NCI-H510A treated with DMSO at 0.1 percent for 48 hours (cell line): ENCODE measurements at places on chromosomes 1 and 21.

GRCh38 chr1:218739426-218739825 lies 394.3 kb downstream of the TGFB2 start:
- no peak for DNase-seq

DNA sequence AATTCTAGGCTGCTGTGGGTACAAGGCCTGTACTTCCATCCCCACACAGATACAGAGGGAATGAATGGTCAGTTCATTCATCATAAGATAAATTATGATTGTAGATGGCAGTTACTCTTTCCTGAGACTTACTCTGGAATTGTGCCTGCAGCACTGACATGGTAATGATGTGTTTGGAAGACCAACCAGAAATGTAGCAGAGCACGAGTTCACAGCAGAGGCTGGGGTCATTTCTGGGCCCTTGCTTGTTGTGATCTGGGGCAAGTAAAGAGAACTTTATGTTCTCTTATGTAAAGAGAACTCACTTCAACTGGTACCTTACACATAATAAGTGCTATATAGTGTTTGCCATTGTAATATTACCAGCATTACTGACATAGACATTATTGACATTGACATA lies 411.9 kb downstream of the NTNG1 start:
- DNase-seq: no peak

DNA sequence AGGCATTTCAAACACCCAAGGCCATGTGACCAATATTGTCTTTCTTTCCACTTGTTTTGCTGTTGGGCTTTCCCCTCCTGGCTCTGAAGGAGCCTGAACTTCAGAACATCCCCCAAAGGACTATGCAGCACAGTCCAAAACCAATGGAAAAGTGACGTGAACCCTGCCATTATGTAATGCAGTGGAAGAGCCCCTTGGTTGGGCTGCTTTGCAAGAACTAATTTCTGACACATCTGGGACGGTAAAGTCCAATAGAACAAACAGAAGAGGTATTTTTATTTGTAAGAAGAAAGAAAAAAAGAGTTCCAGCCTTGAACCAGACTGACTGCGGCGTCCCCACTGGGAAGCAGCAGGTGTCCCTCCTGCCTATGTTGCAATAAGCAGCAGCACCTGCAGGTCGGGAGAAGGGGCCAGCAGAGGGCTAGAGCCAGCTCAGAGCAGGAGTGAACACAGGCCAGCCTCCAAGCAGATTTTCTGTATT lies 116.7 kb downstream of the CDC7 start:
- peak; percentile 91 for DNase-seq

- DNase-seq: no peak
Measured at GRCh38 chr1:92324784-92325183, 25.9 kb downstream of the RPAP2 start.
